ENCODE measurements at places on chromosomes 13 and 19.

- no peak overlapping the region for H3K4me3 ChIP-seq
- no peaks in the 10 kb centered on the region for H3K36me3 ChIP-seq
- no peak for DNase-seq
- no peak overlapping the region for H3K27ac ChIP-seq
- no peaks in the 10 kb centered on the region for H3K27me3 ChIP-seq
- no peaks in the 10 kb centered on the region for H3K4me1 ChIP-seq
Observed at GRCh38 chr13:57644106-57644505, 12.6 kb downstream of the PCDH17 start.

DNA sequence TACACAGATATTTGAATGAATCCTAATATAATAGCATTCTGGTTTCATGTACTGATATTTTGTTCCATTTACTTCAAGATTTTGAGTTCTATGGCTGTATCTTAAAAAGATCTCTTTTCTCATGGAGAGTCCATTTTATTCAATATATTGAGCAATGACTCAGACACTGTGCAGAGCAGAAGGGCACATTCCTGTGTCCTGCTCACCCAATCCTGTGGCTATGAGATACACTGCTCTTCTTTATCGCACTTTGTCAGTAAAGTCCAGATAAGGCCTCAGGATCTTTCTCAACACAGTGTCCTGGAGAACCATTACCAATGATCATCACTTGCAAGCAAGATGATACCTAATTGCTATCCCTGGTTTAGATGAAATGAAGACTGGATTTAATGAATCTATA, 155.0 kb downstream of the CYSLTR2 start:
- no peak overlapping the region for H3K4me3 ChIP-seq
- H3K27ac ChIP-seq, result no peak overlapping the region
- H3K27me3 ChIP-seq, result peaks cover 23% of the 10 kb centered on the region
- H3K4me1 ChIP-seq, result peaks cover 15% of the 10 kb centered on the region
- DNase-seq, result no peak

GRCh38 chr13:113811081-113811928, 52.3 kb downstream of the TMEM255B start:
- no peak for DNase-seq
- H3K4me1 ChIP-seq, result peaks cover 21% of the 10 kb centered on the region
- H3K36me3 ChIP-seq, result peaks cover 2% of the 10 kb centered on the region
- H3K27me3 ChIP-seq, result peaks cover 16% of the 10 kb centered on the region
- no peak overlapping the region for H3K4me3 ChIP-seq

DNA sequence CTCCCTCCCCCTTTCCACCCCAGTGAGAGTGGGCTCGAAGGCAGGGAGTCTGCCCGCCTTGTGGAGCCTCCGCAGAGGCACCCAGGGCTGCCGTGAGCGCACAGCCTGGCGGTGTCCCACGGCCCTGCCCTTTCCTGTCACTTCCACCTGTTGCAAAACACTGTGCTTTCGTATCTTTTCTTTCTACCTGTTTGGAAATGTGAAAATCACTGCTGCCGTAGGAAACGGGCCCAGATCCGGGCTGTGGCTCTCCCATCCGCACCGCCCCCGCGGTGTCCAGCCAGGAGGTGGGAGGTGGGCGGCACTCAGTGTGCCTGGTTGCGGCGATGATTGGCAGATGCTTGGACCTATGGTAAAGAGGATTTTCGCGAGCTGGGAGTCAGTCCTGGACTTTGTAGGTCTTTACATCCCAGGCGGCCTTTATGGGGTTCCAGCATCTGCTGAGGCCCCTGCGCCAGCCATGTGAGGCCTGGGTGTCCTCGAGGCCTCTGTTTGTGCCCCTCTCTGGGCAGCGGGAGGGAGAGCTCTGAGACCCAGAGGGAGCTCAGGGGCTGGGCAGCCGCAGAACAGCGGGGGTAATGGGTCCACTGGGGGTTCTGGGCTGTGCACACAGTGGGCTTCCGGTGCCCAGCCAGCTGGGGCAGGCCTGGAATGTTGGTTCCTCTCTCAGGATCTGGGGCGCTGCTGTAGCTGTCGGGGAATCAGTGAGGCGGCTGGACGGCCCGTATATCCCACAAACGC, 6.1 kb downstream of the STK11 start:
- no peak overlapping the region for H3K27ac ChIP-seq
- peaks cover 34% of the 10 kb centered on the region for H3K4me1 ChIP-seq
- H3K27me3 ChIP-seq, result no peaks in the 10 kb centered on the region
- H3K4me3 ChIP-seq, result peak overlapping the region; percentile 29
- no peak for DNase-seq
- peaks cover 24% of the 10 kb centered on the region for H3K36me3 ChIP-seq

GRCh38 chr13:31213651-31214289, 14.0 kb downstream of the B3GLCT start:
- no peaks in the 10 kb centered on the region for H3K27me3 ChIP-seq
- no peak overlapping the region for H3K4me3 ChIP-seq
- H3K36me3 ChIP-seq, result peaks cover 2% of the 10 kb centered on the region
- no peak overlapping the region for H3K27ac ChIP-seq
- no peak for DNase-seq

DNA sequence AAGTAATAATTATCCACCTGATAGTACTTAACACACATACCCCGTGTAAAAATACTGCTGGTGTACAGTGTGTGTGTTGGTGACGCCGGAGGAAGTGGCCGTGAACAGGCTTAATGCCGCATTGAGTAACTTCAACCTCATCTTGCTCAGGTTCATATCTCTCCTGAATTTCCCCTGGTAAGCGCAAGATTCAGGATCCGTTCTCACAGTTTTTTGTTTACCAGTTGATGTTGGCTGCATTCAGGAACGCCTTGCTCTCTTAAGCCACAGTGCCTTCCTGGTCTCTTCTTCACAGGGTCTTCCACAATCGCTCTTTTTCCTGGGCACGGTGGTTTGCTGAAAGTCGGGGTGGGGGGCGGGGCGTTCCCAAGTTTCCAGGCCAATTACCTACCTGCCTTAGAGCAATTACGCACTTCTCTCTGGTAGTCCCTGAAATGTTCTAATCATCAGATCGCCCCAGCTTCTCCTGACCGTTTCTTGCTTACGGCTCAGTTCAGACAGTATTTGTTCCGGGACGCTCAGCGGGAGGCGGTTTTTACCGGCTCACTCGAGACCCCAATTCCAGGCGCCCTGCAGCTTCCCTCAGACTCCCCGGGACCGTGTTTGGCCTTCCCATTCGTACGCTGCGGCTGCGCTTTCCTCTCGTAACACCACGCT, 706 bp upstream of the DNAJC3 start:
- peak overlapping the region; percentile 99 for H3K4me3 ChIP-seq
- H3K36me3 ChIP-seq, result peaks cover 19% of the 10 kb centered on the region
- H3K4me1 ChIP-seq, result peaks cover 55% of the 10 kb centered on the region

- H3K36me3 ChIP-seq, result no peaks in the 10 kb centered on the region
- H3K27ac ChIP-seq, result no peak overlapping the region
- no peaks in the 10 kb centered on the region for H3K4me1 ChIP-seq
- H3K4me3 ChIP-seq, result no peak overlapping the region
- no peaks in the 10 kb centered on the region for H3K27me3 ChIP-seq
- no peak for DNase-seq
Observed at GRCh38 chr13:38430796-38431195, 81.1 kb downstream of the UFM1 start.

DNA sequence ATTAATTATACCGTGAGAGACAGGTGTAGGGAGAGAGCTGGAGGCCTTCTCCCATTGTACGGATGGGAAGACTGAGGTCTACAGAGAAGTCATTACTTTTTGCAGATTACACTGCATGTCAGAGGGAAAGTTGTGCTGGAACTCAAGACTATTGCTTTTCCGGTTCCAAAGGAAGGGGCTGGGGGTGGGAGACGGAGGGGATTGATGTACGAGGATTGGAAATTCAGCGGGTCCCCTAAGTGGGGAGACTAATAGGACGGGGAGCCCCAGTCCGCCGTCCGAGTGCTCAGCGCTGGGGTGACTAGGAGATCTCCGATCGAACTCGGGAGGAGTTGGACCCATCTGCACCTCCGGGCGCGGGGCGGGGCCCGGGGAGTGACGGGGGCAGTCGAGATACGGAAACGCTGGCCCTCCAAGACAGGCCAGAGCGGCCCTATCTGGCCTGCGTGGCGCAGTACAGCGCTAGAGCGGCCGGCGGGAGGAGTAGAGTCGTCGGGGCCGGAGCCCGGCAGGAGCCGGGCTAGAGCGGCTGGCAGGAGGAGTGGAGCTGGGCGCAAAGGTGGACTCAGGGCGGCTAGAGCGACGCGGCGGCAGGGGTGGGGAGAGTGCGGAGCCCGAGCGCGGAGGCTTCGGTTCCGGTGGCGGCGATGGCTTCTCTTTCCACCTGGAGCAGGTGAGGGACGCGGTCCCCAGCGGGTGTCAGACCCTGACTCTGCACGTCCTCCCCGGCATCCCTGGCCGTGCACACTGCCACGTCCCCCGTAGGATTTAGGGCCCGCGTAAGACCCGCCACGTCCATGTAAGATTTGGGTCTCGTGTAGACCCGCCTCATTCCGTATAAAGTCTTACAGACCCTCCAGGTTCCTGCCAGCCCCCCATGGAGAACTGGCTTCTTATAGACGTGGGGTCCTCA, 1.1 kb downstream of the ARHGEF1 start:
- no peaks in the 10 kb centered on the region for H3K27me3 ChIP-seq
- peak overlapping the region; percentile 89 for H3K27ac ChIP-seq
- peaks cover 68% of the 10 kb centered on the region for H3K4me1 ChIP-seq
- peaks cover 53% of the 10 kb centered on the region for H3K36me3 ChIP-seq

DNA sequence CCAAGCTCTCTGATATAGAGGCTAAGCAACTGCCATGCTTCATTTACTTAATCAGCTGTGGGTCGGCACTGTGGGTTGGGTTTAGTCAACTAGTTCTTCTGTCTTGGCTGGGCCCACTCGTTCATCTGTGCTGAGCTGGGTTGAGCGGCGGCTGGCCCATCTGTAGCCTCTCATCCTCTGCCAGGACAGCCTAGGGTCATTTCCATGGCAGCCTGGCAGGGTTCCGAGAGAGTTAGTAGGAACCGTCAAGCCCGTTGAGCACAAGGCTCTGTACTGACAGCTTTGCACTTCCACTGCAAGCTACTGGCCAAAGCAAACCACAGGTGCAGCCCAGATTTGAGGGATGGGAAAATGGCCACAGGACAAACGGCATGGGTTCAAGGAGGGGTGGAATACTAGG, 6.6 kb upstream of the ZNF835 start:
- no peaks in the 10 kb centered on the region for H3K27me3 ChIP-seq
- no peak for DNase-seq
- H3K4me3 ChIP-seq, result no peak overlapping the region
- no peaks in the 10 kb centered on the region for H3K36me3 ChIP-seq

DNA sequence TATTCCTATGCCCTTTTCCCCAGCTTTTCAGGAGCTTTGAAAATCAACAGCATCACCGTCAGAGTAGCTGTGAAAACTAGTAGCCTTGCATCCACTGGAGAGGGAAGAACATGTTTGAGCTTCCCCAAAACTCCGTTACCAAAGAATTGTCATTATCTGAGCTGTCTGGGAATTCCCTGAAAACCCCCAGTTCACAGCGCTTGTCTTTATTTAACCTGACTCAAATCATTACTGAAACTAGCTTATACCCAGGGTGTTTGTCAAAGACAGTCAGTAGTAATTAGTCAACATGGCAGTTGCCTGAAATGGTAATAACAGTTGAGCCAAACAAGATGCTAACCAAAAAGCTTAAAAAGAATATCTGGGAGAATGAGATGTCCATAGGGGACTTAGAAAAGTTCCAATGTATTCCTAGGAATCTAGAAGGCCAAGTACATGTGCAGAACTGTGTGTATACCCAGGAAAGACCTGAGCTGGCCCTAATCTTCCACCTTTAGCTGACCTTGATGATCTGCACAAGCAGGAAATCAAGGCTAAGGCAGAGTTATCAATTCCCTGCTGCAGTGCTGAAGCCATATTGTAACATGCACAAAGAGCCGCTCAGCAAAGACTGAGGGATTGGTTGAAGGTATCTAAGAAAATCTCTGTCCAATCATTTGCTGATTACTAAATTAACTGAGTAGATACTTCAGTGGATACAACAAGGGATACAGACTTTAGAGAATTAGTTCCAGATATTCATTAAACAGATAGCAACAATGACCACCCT, 130.8 kb downstream of the KL start:
- DNase-seq, result no peak
- no peaks in the 10 kb centered on the region for H3K4me1 ChIP-seq
- H3K36me3 ChIP-seq, result no peaks in the 10 kb centered on the region
- H3K4me3 ChIP-seq, result no peak overlapping the region

DNA sequence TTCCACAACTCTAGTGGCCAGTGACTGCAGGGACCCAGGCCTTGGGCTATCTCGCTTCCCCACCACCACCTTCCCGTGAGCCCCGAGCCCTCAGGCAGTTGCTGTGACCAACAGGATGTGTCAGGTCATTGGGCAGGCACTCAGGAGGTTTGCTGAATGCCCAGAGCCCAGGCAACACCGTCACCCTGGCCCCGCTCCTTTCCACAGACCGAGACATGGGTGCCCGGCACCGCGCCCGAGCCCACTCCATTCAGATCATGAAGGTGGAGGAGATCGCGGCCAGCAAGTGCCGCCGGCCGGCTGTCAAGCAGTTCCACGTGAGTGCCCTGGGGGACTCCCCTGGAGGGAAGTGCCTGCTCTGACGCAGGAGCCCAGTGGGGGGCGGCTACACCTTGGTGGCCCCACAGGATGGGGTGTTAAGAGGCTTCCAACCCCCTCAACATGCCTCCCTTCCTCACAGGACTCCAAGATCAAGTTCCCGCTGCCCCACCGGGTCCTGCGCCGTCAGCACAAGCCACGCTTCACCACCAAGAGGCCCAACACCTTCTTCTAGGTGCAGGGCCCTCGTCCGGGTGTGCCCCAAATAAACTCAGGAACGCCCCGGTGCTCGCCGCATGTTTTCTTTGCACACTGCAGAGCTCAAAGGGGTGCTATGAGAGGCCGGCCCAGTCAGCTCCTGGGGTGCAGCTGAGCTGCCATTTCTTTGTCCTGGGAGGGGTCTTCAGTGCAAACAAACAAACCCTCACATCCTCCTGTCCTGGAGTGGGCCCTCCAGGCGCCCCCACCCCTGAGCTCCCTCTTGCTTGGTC, 3.2 kb downstream of the RPL18A start:
- H3K27me3 ChIP-seq, result no peaks in the 10 kb centered on the region
- H3K4me3 ChIP-seq, result peak overlapping the region; percentile 9

GRCh38 chr13:51632591-51633362, 48.5 kb downstream of the WDFY2 start:
- DNase-seq, result no peak
- peaks cover 3% of the 10 kb centered on the region for H3K36me3 ChIP-seq
- peaks cover 40% of the 10 kb centered on the region for H3K4me1 ChIP-seq
- H3K27ac ChIP-seq, result no peak overlapping the region
- no peaks in the 10 kb centered on the region for H3K27me3 ChIP-seq
- no peak overlapping the region for H3K4me3 ChIP-seq

Data from central memory CD8-positive, alpha-beta T cell (primary cell).